ENCODE measurements at places on chromosomes 11 and 22.

DNA sequence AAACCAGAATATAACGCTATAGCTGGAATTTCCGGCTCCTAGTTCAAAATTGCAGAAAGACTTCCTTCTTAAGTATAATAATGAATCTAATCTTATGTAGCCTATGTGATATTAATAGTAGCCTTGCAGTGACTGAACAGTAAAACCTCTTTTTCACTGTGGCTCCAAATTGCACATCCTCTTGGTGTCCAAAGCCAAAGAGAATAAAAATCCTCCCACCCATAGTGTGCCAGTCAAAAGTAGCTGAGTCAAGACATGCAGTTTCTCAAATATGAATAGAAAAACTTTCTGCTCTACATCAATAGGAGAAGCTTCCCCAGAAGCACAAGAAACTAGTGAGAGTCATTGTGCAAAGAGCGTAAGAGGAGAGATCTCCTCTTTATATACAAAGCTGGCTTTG is 76.0 kb upstream of the PICALM start:
- no peak for DNase-seq

DNA sequence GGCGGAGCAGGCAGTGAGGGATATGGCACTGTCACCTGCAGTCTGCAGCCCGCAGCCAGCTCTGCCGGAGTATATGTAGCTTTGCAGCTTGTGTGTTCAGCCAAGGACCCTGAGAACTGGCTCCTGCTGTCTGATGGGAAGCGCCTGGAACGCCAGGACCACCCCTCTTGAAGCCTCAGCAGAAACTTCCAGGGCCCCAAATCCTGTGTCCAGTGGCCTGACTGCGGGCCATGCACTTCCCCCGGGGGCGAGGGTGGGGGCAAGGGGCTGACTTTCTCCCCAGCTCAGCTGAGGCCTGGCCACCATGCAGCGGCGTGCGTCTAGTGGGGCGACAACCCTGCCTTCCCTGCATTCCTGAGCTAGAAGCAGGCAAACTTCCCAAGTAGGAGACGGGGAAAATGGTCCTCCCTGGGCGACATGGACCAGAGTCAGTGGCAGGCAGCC is 32.3 kb downstream of the PISD start:
- DNase-seq, result no peak

DNA sequence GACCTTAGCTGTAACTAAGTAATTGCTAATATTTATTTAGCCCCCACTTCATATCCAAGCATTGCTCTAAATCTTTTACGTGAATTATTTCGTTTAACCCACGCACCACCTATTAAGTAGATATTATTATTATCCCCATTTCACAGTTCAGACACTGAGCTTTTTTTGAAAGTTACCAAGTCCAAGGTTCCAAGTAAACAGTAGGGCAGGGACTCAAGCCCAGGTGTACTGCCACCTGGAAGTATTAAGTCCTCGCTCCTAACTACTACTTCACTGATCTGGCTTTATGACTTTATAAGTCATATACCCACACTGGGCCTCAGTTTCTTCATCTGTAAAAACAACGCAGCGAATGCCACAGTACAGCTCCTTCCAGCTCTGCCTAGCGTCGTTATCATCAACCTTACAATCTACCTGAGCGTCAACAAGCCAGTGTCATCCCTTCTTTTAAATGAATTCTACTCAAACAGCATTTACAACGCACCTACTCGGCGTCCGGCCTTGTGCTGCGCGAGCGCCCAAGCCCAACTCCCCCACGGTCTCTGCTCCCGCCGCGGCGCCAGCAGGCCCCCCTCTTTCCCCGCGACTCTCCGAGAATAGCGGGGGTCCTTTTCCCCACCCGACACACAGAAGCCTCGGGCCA is 624 bp downstream of the TMEM41B start:
- no peak for DNase-seq

DNA sequence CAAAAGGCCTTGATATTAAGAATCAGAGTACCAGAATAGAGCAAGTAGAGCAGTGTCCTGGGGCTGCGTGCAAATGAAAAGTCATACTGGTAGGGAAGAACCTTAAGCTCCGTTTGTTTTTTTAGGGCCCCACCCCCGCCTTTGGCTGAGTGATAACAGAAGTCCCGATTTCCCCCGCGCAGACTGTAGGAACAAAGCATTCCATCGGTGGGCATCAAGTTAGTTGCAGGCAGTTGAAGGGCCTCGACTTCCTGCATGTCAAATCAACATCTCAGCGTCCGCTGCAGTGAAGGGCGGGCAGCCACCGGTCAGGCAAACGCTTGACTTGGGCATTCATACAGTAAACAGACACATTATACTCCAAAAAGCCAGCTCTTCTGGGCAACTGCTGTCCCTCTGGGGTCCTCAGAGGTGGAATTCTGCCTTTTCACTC is 11.7 kb downstream of the LRP4 start:
- no peak for DNase-seq

DNA sequence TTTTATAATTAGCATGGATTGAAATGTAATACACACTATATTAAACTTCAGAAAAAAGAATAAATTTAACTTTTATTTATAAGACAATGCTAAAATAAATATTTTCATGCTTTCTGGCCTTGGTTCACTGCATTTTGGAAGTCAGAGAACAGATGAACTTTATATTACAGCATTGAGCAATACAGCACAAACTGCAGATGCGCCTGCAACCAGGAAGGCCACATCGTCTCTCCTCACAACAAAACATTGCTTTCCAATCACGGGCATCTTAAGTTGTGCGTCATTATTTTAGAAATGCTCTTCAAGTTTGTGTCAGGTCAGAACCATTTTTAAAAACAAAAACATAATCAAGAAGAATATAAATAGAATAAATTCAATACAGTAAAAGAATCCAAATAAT is 89.3 kb upstream of the CEP126 start:
- no peak for DNase-seq

- no peak for DNase-seq
Measured at GRCh38 chr11:119352857-119353260, 6.4 kb upstream of the MFRP start.

DNA sequence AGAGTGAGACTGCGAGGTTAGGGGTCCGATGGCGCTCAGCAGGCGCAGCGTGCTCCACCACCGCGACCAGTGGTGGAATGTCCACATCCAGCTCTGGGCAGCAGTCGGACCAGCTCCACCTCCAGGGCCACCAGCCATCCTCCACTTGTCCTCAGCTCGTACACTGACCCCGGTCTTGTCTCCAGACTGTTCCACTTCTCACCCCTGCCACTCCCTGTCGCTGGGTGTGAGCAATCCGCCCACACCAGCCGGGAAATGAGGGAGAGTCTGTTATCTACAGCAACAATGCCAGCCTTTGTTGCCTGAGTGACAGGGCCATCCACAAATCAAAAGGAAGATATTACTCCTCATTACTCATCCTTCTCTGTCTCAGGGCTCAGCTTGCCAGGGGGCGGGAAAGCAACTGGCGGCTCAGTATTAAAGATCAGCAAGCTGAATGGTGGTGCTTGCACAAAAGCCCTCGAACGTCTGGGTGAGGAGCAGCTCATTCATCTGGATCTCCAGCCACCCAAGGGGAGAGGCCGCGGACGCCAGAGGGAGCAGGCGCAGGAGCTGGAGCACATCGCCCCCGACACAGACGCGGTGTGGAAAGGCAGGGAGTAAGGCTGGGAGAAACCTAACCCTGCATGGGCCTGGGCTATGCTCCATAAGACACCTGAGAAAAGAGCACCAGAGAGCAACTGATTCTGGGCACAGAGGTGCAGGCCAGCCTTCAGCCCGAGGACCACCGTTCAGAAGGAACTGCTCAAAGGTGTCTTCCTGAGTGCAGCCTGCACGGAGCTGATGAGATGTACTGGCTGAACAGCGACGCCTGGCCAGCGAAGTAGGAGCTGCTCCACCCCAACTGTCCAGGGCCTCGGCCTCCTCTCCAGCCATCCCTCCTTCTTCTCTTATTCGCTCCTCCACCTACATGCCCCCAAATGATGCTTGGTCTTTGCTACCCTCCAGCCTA is 21.9 kb downstream of the IGSF9B start:
- DNase-seq, result no peak

- DNase-seq, result no peak
Measured at GRCh38 chr11:116415095-116415494, 357.7 kb downstream of the BUD13 start.

- no peak for DNase-seq
Measured at GRCh38 chr11:113274713-113275582, 39.4 kb upstream of the TTC12 start.

DNA sequence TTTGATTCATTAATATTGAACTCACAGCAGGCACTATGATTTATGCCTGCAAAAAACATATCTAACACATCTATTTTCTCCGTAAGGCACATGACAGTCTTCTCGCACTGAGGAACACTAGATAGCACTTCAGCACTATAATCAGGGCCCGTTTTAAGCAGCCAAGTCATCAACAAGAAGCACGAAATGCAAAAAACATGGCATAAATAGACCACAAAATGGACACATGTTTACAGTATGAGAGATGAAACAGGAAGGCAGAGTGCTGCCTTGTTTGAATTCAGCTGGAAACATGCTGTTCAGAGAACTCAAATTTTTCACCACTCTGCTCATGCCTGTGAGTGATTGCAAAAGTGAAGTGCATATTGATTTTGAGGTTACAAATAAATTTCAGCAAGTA is 205.8 kb upstream of the PDGFD start:
- DNase-seq, result no peak

DNA sequence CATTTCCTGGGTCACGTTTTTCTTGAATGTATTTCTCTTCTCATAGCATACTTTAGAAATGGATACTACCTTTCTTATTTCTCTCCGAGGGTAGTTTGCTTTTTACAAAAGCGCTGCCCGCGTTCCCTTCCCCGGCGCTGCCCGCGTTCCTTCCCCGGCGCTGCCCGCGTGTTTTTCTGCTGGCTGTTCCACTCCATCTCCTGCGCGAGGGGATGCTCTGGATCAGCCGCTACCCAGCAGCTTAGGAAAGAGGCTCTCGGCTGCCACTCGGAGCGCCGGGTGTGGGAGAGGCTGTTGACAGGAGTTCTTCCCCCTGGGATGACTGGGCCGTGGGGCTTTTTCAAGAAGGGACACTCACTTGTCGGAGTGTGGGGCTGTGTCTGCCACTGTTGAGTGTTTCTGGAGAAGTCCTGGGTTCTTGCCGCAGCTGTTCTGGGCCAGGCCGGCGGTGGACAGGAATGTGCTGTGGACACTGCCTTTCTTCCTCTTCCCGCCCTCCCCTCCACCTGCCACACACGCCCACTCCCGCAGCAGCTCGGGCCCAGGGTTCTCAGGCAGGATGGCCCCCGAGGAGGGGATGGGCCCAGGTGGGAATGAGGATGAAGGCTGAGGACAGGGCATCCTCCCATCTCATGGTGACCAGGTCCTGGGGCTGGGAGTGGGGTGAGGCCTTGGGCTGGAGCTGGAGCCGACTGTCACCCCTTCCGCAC is 30.6 kb downstream of the GLB1L2 start:
- no peak for DNase-seq

GRCh38 chr22:48496226-48496845 is 1331.3 kb downstream of the BRD1 start:
- DNase-seq, result no peak

GRCh38 chr11:66957971-66958231 is 282 bp downstream of the PC start:
- DNase-seq, result no peak

DNA sequence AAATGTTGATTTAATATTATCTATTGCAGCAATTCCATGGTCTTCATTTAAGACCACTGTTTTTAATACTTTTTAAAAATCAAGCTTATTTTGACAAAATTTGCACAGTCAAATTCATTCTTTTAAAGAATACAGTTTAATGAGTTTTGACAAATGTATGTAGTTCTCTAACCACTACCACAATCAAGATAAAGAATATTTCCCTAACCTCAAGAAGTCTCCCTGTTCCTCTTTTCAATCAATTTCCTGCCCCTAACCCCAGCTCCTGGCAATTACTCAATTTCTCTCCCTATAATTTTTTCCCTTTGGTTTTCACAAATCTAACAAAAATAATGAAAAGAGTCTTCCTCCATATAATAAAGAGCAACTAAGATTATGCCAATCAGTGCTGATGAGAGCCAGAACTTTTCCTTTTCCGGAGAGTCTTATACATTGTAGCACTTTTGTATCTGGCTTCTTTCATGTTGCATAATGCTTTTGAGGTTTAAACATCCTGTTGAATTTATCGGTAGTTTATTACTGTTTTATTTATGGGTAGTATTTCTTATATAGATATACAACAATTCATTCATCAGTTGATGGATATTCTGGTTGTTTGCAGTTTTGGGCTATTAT is 231.7 kb downstream of the AASDHPPT start:
- no peak for DNase-seq

DNA sequence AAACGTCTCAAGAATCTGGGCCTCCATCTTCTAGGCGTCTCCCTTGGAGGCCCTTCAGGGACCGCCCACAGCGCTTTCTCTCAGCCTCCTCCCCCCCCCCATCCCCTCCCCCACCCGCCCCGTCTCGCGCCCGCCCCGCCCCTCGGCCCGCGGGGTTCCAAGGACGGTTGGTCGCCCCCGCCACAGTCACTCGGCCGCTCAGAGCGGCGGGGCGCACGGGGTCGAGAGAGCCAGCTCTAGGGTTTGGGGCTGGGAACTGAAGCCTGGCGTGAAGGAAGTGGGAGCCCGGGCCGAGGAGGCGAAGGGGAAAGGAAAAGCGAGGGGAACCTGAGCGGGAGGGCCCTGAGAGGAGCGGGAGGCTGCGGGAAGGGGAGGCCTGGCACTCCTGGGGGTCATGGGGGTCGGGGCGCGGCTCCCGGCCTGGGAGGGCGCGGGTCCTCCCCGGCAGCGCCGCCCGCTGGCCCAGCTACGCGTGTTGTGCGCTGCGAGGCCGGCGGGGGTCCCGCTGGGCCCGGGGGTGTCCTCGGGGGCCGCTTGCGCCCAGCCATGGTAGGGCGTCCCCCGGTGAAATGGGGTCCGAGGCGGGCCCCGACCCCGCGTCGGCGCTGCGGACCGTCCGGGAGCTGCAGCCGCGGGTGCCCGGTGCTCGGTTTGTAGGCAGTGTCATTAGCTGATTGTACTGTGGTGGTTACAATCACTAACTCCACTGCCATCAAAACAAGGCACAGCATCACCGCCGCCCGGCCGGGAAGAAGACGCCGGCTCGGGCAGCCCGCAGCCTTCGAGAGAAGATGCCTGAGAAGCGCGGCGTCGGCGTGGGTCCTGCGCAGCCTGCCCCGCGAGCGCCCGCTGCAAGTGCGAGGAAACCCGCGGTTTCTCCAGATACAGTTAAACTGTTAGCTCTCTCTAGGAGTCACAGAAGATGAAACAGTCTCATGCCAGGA is at the start of gene BTG4:
Gene BTG4 (minus strand): TSS at position 91 of the 944 bp plus-strand sequence. CDS start 13,610 bp downstream, outside the sequence.
- peak; percentile 71 for DNase-seq

DNA sequence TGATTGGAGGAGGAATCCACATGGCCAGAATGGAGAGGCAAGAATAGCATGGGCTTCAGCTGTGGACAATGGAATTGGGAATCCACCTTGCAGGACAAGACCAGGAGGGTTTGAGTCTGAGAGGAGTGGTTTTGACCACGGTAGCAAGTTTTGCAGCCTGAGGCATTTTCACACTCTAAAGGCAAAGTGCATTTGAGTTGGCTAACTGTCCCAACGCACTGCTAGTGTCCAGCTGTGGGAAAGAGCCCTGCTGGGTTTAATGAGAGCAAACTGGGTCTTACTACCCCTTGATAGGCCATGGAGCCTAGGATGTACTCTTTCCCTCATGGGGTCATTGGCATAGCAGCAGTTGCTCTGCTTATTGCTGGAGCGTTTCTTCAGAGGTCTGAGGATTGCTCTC is at the start of gene OR5B2:
Gene OR5B2 (minus strand): TSS at position 101 of the 400 bp plus-strand sequence. CDS start 4,860 bp downstream, outside the sequence.
- DNase-seq, result no peak
